ENCODE measurements at places on chromosomes 7 and 10. TPM values are rescaled to one million over a fixed set of nuclear protein-coding genes. Genes with fewer than 3 reads are reported as not detected.

The ADAM8 gene
- 17.5 TPM for total RNA-seq

The GOLGA7B gene
- 0.21 TPM for total RNA-seq

The ZNF853 gene
- 0.85 TPM for total RNA-seq

The OGA gene
- total RNA-seq = 94.9 TPM

The IFIT1B gene
- not detected for total RNA-seq

The TUBAL3 gene
- total RNA-seq = 0.72 TPM

The PNLIPRP2 gene
- total RNA-seq = not detected

The PNLIPRP3 gene
- total RNA-seq = 13.0 TPM

The ANK3 gene
- total RNA-seq = 14.7 TPM

The SKIDA1 gene
- under 0.01 TPM for total RNA-seq

The CDCA7L gene
- 25.5 TPM for total RNA-seq

The NRG3 gene
- total RNA-seq = under 0.01 TPM

The SMARCD3 gene
- 6.8 TPM for total RNA-seq

The CUEDC2 gene
- 39.2 TPM for total RNA-seq

The CALCR gene
- not detected for total RNA-seq

The CYP2W1 gene
- not detected for total RNA-seq

The WDR11 gene
- total RNA-seq = 63.1 TPM

The CCDC172 gene
- total RNA-seq = not detected

The OR2A42 gene
- not detected for total RNA-seq

The NEUROG3 gene
- total RNA-seq = not detected

The CLCN1 gene
- total RNA-seq = not detected

The OR2A7 gene
- 1.7 TPM for total RNA-seq

The CASTOR2 gene
- 2.7 TPM for total RNA-seq

The MICU1 gene
- 20.9 TPM for total RNA-seq

The PSD gene
- total RNA-seq = 0.43 TPM

The C7orf57 gene
- total RNA-seq = 0.21 TPM

The CDC123 gene
- total RNA-seq = 108 TPM

The LRRD1 gene
- not detected for total RNA-seq

The NACAD gene
- 0.96 TPM for total RNA-seq

The CALHM3 gene
- total RNA-seq = not detected

The KLF6 gene
- total RNA-seq = 97.4 TPM

The PON3 gene
- total RNA-seq = 0.96 TPM

The METTL27 gene
- total RNA-seq = not detected

The SLC29A4 gene
- total RNA-seq = 11.6 TPM

All from tracheal epithelial cell (primary cell).